ENCODE measurements at places on chromosomes 2 and 18.
A peak's percentile ranks its signal among the peaks of the same experiment; 100 is the strongest.

DNA sequence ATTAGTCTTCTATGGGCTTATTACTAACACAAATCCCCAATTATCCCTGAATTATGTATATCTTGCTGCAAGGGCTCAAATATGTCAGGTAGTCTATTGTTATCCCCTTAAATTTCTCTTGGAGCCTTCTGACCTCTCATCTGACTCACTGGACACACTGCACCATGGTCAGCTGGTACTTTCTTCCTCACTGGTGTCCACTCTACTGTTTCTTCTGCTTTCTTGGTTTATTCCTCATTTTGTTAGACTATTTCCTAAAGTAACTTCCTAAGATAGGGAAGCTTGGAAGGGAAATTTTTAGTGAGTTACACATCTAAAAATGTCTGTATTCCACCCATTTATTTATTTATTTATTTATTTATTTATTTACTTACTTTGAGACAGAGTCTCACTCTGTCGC is 26.5 kb downstream of the WDR35 start:
- DNase-seq, result no peak

GRCh38 chr18:63317556-63317946 is 2.0 kb downstream of the BCL2 start:
- no peak for DNase-seq

GRCh38 chr18:63177919-63178821 is 141.4 kb downstream of the BCL2 start:
- no peak for DNase-seq

GRCh38 chr18:23321996-23322395 is 131.1 kb upstream of the RIOK3 start:
- no peak for DNase-seq

DNA sequence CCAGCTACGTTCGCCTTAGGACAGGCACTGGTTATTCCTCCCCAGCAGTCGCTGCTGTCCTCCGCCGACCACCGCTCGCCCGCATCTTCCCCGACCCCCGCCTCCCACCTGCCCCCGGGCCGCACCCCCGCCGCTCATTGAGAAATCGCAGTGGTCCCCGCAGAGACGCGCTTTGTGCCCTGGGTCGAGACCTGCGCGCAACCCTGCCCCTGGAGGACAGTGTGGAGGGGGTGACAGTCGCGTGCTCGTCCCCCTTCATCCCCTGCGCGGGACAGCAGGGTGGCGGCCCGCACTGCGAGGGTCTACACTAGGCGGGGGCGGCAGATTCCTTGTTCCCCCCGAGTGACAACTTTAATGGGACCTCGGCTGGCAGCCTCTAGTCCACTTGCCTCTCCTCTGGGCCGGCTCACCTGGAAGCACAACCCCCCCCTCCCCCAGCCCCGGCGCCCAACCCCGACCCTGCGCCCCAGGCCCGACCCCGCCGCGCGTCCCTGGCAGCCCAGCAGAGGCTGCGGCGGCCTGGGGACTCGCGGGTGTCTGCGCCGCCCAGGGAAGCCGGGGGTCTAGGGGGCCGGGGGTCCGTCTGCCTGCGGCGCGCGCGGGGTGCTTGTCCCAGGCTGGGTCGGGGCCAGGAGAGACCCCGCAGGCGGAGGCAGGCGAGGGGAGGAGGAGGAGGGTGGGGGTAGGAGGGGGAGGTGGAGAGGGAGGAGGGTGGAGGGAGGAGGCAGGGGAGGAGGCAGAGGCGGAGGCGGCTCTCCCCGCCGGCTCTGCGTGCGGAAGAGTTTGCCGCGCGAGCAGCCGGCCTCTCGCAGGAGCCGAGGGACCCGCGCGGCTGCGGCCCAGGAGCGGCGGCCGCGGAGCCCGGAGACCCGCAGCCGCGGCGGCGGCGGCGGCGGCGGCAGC is at the start of gene NPAS2:
Gene NPAS2 (plus strand): TSS at position 770 of the 903 bp plus-strand sequence. CDS start 84,616 bp downstream, outside the sequence.
- DNase-seq, result no peak

GRCh38 chr2:109203246-109204011 is 74.4 kb downstream of the SH3RF3 start:
- no peak for DNase-seq

- DNase-seq, result peak; percentile 83
These were observed 88.8 kb downstream of the GFPT1 start for GRCh38 chr2:69298261-69298660.

GRCh38 chr18:6624661-6625311 is 104.7 kb upstream of the ARHGAP28 start:
- no peak for DNase-seq

DNA sequence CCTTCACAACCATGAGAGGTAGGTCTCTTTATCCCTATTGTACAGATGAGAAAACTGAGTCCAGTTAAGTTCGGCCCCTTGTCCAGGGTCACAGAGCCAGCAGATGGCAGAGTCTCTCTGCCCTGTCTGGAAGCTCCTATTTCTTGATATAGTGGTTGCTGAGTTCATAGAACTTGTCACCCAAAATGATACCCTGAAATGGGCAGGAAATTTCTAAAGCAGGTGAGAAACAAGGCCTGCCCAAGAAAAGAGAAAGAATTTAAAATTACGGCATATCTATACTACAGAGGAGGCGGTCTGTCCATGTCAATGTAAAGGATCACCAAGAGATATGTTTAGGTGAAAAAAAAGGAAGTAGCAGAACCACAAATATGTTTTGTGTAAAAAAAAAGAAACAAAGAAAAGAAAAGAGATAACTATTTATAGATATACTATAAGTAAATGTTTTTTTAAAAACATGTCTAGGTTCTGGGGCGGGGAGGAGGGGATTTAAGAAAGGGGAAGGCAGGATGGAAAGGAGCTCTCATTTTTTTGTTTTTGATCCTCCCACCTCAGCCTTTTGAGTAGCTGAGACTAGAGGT is 39.8 kb downstream of the MYO7B start:
- DNase-seq, result no peak

DNA sequence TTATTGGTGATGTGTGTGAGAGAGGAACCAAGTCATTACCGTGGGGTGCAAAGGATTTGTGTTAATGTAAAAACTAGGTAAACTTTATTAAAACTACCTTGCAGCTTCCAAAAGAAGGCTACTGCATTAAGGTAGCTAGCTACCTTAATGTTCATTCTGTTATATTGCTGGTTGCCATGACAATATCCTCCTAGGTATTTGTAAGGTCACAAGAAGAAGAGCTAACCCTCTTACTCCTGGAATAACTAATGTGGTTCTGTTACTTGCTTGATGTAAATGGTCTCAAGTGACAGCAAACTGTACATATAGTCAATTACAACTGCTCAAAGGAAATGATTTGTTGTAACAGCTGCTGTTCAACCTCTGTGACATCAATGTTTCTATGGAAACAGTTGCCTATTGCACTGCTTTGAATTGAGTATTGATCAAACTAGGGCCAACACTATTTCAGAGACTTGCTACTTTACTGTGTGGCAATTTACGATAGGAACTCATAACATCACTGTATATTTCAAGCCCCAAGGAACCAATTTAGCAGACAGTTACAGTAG is 319.8 kb upstream of the HNRNPA3 start:
- no peak for DNase-seq
